ENCODE measurements at places on chromosomes 5 and 9.
A peak's percentile ranks its signal among the peaks of the same experiment; 100 is the strongest.

DNA sequence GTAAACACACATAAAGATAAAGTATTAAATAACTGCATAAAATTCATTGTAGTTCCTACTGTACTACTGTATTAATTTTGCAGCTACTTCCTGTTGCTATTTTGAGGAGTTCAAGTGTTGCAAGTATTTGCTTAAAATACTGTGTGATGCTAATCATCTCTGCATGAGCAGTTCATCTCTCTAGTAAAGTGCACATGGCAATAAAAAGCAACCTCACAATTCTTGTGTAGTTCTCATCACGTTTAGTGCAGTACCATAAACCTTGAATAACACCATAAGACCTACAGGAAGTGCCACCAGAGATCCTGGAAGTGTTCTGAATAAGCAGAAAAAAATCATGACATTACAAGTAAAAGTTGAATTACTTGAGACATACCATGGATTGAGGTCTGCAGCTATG, 34.6 kb downstream of the CPLANE1 start:
- DNase-seq = no peak

DNA sequence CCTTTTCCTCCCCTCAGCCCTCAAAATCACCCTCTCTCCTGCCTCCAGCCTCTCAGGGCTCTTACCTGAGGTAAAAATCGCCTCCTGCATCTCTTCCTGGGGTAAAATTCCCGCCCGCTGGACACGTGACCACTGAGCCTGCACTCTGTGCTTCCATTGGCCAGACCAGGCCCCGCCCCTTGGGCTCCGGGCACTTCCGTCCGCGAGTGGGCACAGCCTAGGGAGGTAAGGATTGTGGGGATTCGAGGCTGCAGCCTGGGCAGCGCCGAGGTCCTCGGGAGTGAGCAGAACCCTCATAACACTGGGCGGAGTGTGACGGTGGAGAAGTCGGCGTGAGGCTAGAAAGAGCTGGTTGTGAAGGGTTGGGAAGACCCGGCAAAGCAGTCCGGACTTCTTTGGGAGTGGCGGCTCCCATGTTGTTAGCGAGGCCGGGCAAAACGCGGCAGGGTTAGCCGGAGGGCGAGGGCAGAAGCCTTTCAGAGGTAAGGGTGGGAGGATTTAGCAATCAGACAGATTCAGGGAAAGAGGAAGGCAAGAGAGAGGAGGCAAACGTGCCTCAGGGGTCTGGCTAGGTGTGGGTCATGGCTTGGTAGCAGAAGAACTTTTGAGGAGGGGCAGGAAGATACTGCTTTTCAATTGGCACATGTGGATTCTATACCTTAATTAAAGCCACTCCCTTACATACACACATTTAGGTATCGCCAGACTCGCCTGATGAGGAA, at the start of gene SHOC1:
Gene SHOC1 (minus strand): TSS at position 103 of the 722 bp plus-strand sequence. CDS start 3,519 bp downstream, outside the sequence.
- no peak for DNase-seq

GRCh38 chr9:33780276-33780675, 15.1 kb upstream of the PRSS3 start:
- DNase-seq = no peak

- DNase-seq = no peak
Observed at GRCh38 chr9:32928145-32928763, 73.2 kb downstream of the APTX start.

DNA sequence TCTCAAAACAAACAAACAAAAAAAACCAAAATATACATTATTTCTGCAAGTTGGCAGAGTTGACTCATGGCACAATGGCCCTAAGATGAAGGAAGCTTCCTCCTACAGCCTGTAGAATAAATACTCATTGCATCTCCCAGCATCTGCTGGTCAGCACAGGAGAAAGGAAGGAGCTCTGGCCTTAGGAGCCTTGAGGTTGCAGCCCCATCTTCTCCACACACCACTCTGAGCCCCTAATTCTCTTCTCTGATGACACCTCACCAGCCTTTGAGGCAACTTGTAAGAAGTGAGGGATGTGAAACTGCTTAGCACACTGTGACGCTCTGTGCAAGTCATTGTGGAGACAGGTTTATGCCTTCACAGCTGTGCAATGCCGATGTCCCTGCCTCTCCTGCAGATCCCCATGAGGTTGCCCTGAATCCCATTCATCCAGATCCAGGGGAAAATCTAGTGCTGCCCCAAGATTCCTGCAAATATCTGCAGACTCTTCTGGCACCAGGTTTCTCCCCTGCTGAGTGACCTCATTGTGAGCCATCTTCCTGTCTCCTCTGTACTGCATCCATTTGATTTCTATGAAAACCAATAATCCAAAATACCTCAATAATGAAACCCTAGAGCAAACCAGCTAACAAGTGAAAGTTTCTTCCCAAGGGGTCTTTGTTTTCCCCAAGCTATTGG, 65.3 kb upstream of the TGFBR1 start:
- no peak for DNase-seq

- DNase-seq = no peak
Observed at GRCh38 chr5:135695656-135696313, 117.0 kb upstream of the CXCL14 start.

DNA sequence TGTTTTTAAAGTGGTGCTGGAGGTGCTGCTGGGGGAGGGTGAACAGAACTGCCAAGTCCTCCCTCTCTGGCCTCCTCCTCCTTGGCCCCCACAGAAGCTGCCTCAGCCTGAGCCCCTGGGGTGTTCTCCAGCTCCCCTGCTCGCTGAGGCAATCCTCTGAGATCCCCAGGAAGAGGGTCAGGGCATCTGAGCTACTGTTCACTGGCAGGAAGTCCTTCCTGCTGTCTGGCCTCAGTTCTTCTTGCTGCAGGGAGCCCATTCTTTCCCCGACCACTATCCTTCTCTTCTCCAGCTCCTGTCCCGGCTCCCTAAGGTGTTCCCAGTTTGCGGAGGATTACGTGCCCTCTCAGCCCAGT, 9.7 kb downstream of the CNTFR start:
- DNase-seq = no peak

GRCh38 chr5:38468978-38469706, 87.3 kb downstream of the LIFR start:
- no peak for DNase-seq

GRCh38 chr5:59322894-59323293, 570.6 kb downstream of the PDE4D start:
- DNase-seq = peak; percentile 34

GRCh38 chr9:132439153-132439552, 29.1 kb downstream of the CFAP77 start:
- DNase-seq = no peak

- DNase-seq = no peak
Observed at GRCh38 chr5:137605411-137605810, 106.3 kb upstream of the SPOCK1 start.

- DNase-seq = no peak
Observed at GRCh38 chr5:14995229-14995628, 123.7 kb upstream of the ANKH start.

DNA sequence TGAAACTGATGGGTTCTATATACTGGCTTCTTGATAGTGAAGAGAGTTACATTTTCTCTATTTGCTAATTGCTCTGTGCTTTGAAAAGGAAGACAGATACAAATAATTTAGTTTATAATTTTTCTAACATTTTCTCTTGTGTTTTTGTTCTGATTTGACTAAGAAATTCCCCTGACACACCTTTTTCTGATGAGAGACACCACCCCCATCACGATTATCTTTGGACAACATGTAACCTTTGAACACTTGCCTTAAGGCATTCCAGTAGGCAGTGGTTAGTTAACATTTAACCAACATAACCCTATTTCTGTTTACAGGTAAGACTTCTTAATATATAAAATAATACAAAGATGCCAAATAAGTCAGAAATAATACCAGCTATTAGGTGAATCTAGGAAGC, 4.1 kb upstream of the PTBP3 start:
- DNase-seq = no peak

GRCh38 chr9:119959846-119960545, 590.8 kb upstream of the BRINP1 start:
- no peak for DNase-seq

GRCh38 chr5:151141535-151141934, 16.0 kb downstream of the ANXA6 start:
- DNase-seq = no peak

- no peak for DNase-seq
Observed at GRCh38 chr9:95852059-95853032, 23.1 kb upstream of the ERCC6L2 start.

- no peak for DNase-seq
Observed at GRCh38 chr9:68883224-68883623, 130.7 kb downstream of the PRKACG start.

DNA sequence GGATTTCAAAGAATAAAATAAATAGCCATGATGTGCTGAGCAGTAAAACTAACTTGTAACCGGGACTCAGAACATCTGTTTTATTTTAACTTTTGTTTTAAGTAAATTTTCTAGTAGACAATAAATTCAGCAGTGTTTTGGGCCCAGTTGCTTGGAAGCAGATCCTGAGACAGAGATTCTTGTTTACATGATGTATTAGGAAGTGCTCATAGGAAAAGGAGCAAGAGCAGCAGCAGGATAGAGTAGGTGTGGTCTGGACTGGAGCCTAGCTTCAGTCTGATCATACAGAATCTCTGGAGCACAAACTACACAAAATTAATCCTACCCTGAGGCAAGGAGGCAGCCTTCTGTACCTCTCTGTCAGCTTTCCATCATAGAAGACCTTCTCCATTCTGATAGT, 139.2 kb upstream of the CCNH start:
- no peak for DNase-seq

DNA sequence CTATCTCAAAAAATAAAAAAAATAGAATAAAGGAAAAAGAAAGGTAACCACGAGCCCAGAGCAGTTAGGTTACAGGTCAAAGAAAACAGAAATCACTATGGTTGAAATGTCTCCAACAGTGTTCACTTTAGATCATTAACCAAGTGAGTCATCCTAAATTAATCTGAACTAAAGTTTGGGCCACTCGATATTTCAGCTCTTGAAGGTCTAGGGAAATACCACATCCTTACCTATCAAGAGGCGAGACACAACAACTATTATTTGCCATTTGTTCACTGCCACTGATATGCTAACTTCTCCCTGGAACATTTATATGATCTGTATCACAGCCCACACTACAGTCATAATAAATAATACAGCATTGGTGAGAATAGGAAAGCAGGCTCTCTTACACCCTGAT, 111.3 kb upstream of the NR5A1 start:
- no peak for DNase-seq

GRCh38 chr5:79516986-79517385, 3.1 kb upstream of the HOMER1 start:
- no peak for DNase-seq

- no peak for DNase-seq
Observed at GRCh38 chr5:21184581-21184980, 1196.6 kb upstream of the CDH18 start.

DNA sequence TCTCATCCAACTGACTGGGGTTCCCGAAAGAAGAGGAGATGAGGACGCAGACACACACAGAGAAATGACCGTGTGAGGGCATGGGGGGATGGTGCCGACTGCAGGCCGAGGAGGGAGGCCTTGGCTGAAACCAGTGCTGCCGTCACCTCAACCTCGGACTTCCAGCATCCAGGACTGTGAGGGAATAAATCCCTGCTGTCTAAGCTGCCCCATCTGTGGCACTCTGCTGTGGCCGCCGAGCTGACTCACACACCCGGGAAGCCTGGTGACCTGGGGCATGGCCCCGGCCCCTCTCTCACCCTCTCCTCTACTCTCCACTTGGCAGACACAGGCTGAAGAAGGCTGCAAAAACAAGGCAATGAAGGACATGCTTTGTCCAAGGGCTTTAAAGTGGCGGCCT, 4.4 kb upstream of the COL5A1 start:
- DNase-seq = no peak

DNA sequence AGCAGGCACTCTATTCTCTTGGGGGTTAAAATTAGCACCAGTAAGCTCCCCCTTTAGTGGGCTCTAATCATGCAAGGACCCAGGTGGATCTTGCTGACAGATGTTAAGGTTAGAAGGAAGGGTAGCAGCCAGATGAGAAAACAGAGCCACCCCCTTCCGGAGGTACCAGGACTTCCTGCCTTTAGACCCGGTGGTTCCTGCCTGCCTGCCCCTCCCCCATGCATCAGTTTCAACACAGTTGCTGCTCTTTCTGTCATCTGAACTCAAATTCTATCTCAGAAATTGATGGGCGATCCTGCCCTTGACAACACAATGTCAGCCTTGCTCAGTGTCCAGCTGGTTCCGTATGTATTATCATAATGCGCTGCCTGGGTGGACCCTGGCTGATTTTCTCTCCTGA, 287.3 kb downstream of the EBF1 start:
- DNase-seq = no peak

DNA sequence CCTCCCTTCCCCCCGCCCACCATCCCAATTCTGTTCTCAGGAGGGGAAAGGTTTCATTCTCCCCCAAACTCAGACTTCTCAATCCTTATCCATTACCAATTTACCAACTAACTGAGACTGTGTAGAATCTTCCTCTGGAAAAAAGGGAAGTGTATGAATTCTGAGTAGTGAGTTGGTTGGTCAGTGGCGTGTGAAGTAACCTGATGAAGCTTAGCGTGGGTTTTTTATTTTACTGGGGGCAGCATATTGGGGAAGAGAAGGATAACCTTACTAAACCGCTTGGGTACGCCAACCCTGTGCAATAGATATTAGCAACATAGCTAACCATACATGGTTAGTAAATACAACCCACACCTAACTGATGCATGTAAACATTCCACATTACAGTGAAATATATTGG, 1.1 kb upstream of the DNAJC21 start:
- no peak for DNase-seq

- no peak for DNase-seq
Observed at GRCh38 chr9:100070104-100071041, 28.4 kb downstream of the ERP44 start.

- no peak for DNase-seq
Observed at GRCh38 chr5:124605541-124605940, 140.9 kb downstream of the ZNF608 start.

- DNase-seq = no peak
Observed at GRCh38 chr9:74494490-74494889, 2.6 kb upstream of the RORB start.

DNA sequence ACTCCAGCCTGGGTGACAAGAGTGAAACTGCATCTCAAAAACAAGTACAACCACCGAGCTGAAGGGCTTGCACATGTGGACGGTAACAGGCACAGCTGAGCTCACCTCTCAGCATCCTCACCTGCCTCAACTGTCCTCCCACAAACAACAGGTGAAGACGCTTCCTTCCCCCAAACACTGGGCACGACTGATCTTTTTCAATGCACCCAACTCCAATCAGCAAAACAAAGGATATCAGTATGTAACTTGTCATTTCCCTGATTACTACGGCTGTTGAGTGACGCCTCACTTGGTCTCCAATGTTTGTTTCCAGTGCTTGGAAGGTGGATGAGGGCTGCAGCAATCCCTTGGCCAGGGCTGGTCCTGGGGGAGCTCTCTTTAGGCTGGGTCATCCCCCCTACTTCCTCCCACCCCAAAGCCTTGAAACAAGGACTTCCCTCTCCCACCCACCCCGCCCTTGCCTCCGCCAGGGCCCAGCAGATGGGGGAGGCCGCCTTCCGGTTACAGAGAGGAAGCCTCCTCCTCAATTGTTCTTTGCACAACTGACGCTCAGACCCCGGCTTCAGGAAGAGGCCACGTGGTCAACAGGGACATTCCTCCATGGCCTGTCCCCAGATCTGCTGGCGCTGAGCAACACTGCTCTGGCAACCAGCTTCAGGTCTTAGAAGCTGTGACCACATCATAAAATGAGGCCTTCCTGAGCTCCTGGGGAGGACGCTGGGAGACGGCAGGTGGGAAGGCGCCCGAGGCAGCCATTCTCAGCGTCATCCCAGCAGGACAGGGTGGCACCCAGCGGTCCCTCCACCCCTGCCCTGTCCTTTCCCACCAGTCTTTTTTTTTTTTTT, 5.9 kb downstream of the FAM78A start:
- no peak for DNase-seq

Data from non-pigmented ciliary epithelial cell (primary cell).